NT2/D1 (cell line): ENCODE measurements at places on chromosomes 12 and 14.
A peak's percentile ranks its signal among the peaks of the same experiment; 100 is the strongest.

DNA sequence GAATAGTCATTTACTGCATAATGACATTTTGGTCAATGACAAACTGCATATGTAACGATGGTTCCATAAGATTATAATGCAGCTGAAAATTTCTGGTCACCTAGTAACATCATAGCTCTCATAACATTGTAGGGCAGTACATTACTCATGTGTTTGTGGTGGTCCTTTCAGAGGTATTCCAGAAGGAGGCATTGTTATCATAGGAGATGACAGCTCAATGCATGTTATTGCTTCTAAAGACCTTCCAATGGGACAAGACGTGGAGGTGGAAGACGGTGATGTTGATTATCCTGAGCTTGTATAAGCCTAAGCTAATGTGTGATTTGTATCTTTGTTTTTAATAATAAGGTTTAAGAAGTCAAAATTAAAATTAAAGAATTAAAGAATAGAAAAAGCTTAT is 43.8 kb upstream of the TSPAN11 start:
- DNase-seq = no peak

DNA sequence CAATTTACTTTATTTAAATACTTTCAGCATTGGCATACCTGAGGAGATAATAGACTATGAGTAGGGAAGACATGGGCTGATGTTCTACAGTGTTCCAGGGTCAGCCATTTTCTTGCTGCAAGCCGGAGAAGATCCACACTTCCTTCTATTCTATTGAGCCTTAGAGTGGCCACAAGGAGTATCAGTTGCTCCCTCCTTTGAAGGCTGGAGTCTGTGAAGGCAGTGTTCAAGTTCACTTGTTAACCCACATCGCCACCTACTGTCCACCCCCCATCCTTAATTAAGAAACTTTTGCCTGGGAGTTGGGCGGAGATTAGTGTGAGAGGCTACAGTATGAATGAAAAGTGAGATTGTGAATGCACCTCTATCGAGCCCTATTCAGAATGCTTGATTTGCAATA is 666.6 kb downstream of the NRXN3 start:
- DNase-seq = peak; percentile 80

DNA sequence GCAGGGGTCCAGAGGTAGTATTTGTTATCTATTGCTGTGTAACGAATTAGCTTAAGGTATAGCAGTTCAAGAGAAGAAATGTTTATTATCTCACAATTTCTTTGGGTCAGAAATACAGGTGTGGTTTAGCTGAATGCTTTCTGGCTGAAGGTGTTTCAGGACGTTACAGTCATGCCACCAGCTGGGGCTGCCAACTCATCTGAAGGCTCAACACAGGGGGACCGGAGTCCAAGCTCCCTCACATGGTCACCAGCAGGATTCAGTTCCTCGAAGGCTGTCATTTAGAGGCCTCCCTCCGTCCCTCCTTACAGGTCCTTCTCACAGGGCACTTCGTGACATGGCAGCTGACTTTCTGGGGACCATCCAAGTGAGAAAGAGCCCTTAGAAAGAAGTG is 37.5 kb upstream of the SINHCAF start:
- no peak for DNase-seq

DNA sequence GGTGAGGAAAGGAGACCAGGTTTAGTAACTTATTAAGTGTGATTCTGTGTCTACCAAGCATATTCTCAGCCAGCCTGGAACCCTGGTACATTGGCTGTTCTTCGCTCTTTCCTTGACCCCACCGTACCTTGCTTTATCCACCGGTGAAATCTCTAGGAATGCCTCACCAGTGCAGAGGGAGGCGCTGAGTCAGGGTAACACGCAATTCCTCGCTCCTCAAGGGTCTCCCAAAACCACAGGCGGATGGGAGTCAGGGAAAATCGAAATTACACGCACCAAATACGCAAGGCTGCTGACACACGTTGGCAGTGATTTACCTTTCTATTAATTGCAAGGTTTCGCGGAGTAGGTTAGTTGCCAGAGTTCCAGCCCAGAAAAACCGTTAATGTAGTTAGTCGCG is 845 bp downstream of the L3HYPDH start:
- DNase-seq = no peak

DNA sequence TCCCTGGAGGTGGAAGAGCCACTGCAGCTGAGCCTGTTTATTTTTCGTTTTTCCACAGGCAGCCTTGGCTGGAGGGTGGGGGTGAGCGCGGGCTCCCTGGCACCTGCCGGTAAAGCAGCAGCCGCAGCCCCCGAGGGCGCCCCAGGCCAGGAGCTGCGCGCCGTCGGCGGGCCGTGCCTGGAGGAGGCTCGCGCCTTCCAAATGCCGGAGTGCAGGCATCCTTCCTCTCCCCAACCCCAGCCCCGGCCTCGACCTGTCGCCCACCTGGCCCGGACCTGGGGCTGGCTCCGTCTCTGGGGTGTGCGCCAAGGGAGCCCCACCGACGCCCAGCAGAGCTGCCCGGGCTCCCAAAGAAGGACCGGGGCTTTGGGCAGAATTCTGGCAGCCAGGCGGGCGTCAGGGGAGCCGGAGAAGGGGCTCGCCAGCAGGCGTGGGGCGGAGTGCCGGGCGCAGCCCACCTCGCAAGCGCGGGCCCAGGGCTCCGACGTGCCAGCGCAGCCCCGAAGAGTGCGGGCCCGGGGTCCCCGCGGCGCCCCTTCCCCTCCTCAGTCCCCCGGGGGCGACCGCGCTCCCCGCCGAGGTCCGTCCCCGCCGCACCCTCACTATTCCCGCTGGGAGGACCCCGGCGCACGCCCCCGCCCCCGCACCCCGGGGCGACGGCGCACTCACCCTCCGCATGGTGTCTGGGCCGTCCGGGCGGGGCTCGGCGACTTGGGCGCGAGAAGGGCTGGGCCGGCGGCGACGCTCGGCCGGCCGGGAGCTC is 130.3 kb downstream of the NDUFA12 start:
- no peak for DNase-seq

DNA sequence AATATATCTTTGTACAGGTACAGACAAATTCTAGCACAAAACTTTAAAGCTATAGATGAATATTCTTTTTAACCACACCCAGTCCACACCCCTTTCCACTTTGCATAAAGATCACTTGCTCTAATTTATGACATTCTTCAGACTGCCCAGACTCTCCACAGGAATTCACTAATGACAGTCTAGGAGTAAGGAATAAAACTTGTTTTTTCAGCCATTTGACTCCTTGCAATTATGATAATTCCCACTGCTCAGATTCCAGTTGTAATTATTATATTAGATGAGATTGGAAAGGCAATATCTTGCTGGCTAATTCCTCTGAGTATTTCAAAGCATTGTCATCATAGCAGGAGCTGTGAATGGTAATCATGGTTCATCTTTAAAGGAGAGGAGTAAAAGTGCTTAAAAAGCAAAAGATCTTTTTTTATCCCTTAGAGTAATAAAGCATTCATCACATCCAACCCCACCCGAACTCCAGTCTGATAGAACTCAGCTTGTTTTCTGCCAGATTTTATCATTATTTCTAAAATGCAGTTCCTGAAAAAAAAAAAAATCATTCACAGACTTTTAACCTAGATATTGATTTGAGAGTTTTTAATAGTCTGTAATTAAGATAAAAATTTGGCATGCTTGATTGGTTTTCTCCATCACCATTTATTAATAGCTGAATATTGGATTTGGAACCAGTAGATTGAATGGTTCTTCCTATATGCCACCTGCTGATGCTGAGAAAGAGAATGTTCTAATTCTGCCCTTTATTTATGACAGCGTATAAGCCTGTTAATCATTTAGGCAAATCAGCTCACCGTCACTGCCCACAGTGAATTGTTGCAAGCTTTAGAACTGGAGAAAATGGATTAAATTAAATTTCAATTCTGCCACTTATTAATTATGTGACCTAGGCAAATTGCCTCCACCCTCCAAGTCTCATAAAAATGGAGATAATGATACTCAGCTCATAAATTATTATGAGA is 93.9 kb upstream of the RASSF8 start:
- no peak for DNase-seq

DNA sequence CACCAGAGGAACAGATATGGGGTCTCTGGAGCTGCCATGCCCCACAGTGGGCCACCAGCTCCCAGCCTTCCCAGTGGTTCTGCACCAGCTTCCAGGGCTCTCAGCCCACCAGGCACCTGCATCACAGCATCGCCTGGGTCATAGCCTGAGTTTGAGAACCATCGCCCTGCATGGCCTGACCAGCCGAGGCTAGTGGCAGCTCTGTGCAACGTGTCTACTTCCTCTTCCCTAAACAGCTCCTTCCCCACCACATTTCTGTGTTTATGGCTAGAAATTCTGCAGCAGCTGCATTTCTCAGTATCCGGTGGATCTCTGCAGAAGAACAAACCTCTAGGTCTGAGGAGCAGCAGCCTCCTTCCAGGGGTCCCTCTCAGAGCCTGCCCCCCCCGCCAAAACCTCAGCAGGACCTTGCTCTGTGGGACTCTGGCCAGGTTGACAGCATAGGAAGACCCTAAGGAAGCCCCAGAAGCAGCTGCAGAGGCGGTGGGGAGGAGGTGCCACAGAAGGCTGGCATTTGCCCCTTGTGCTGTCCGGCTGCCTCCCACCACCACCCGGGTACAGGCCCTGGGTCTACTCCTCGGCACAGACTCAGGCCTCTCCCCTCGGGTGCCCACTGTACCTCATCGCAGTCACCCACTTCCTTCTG is 47.7 kb downstream of the PSMA6 start:
- DNase-seq = no peak

- DNase-seq = no peak
Observed at GRCh38 chr12:98351089-98351488, 164.3 kb upstream of the TMPO start.

DNA sequence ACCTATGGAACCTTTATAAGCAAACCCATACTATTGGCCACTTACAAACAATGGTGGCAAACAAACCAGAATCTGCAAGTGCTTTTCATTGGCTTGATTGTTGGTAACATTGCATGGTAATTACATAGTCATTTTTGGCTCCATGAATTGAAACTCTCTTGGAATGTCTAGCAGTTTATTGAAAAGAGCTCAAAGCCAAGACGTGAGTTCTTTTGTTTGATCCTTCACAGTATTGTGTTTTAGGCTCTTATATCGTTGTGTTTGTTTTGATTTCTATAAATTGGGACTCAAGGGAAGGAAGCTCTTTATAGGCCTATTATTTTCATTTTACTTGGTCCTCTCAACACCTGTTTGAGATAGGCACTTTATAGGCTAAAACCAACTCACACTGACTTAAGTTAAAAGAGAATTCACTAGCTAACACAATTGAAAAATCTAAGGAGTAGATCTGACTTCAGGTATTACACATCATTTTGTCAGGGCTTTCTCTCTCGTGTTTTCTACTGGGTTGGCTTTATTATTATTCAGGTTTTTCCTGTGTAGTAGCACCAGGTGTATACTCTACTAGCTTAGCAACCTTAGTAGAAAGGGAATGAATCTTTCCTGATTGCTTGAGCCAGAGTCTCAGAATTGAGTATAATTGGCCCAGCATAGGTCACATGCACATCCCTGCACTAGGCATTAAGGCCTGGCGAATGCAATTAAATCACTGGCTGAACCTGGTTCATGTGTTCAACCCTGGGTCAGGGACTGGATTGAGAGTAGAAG is 341.4 kb downstream of the RAD51B start:
- DNase-seq = no peak

- no peak for DNase-seq
Observed at GRCh38 chr12:109763201-109763841, 49.7 kb downstream of the FAM222A start.

DNA sequence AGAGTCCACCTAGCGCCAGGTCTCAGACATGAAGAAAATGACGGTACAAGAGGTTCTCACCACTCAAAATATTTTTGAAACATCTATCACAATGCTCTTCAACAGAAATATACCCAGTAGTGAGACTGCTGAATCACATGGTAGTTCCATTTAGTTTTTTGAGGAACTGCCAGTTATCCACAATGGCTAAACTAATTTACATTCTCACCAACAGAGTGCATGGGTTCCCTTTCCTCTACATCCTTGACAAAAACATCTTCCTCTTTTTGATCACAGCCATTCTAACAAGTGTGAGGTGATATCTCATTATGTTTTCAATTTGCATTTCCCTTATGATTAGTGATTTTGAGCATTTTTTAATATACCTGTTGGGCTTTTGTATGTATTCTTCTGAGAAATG is 5.7 kb upstream of the GPR65 start:
- no peak for DNase-seq

DNA sequence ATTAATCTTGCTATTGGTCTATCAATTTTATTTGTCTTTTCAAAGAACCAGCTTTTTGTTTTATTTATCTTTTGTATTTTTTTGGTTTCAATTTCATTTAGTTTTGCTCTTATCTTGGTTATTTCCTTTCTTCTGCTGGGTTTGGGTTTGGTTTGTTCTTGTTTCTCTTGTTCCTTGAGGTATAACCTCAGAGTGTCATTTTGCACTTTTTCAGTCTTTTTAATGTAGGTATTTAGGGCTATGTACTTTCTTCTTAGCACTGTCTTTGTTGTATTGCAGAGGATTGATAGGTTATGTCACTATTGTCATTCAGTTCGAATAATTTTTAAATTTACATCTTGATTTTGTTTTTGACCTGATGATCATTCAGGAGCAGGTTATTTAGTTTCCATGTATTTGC is 92.7 kb upstream of the DCD start:
- DNase-seq = no peak

DNA sequence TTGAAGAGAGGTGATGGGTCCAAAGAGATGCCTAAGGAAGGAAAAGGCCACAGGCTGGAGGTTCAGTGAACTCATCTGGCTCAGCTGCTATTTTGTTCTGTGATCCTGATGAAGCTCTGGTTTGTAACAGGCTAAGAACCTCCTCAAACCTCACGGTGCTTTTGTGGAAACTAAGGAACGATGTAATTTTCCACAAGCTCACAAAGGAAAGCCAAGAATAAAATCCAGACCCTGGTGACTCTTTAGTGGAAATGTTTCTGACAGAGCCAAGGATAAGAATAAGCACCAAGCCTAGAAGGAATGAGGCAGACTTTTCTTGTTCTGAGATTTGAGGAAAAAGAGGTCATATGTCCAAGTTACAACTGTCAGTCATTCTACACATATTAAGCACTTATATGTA is 93.6 kb downstream of the SLC24A4 start:
- DNase-seq = no peak

DNA sequence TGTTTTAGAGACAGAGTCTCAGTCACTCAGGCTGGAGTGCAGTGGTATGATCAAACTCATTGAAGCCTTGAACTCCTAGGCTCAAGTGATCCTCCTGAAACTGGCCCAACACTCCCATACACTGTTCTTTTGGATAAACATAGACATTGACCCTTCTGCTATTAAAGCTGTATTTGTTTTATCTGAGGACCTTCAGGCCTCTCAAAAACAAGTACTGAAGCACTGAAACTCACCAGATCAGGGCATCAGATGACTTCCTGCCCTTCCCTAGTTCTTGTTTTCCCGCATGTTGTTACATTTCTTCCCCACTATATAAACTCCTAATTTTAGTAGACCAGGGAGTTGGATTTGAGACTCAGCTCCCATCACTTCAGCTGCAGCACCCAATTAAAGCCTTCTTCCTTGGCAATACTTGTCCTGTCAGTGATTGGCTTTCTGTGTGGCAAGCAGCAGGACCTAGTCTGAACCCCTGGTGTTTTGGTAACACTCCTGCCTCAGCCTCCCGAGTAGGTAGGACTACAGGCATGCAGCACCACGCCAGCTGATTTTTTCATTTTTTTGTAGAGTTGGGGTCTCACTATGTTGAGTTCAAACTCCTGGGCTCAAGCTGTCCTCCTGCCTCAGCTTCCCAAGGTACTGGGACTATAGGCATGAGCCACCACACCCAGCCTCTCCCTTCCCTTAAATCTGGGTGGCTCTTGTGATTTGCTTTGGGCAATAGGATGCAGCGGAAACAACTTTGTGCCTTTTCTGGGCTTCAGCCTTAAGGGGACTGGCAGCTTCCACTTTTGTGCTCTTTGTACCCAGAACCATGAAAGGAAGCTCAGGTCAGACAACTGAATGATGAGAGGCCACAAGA is 12.5 kb upstream of the IFT81 start:
- DNase-seq = no peak

GRCh38 chr12:27012239-27012981 is 1.8 kb downstream of the TM7SF3 start:
- DNase-seq = no peak
